ENCODE measurements at places on chromosomes 1 and 21.

DNA sequence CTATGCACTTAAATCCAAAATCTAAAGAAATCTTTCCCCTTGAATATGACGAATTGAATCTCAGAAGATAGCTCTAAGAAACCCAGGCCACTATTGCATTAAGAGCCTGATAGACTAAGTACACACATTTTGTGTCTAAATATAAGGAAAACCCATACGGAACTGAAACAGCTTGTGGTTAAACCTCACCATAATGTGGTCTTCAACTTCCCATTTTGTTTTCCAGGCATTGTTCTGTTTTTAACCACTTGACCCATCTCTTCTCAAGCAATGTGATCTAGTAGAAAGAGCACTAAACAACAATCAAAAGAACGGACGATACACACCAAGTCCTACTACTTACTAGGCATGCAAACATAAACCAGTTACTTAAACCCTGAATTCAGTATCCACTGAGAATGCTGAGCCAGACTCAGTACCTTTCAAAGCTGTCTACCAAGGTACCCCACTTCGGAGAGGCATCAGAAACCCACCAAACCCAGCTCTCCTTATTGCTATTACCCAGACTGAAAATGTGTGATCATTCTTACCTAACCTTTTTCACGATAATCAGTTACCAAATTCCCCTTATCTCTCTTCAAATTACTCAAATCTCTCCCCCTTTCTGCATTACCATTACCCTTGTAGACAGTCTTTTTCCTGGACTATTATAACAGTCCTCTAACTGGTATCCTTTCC, 12.8 kb downstream of the OTUD7B start:
- no peak for DNase-seq

GRCh38 chr1:156150333-156151011, 2.9 kb upstream of the SEMA4A start:
- no peak for DNase-seq

GRCh38 chr1:81912383-81912782, 111.6 kb downstream of the ADGRL2 start:
- DNase-seq = no peak

DNA sequence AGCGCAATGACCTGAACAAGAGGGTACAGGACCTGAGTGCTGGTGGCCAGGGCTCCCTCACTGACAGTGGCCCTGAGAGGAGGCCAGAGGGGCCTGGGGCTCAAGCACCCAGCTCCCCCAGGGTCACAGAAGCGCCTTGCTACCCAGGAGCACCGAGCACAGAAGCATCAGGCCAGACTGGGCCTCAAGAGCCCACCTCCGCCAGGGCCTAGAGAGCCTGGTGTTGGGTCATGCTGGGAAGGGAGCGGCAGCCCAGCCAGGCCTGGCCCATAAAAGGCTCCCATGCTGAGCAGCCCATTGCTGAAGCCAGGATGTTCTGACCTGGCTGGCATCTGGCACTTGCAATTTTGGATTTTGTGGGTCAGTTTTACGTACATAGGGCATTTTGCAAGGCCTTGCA, 5.4 kb upstream of the CCDC28B start:
- DNase-seq = no peak

DNA sequence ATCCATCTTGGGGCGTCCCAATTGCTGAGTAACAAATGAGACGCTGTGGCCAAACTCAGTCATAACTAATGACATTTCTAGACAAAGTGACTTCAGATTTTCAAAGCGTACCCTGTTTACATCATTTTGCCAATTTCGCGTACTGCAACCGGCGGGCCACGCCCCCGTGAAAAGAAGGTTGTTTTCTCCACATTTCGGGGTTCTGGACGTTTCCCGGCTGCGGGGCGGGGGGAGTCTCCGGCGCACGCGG, 282 bp upstream of the SOD1 start:
- DNase-seq = no peak

DNA sequence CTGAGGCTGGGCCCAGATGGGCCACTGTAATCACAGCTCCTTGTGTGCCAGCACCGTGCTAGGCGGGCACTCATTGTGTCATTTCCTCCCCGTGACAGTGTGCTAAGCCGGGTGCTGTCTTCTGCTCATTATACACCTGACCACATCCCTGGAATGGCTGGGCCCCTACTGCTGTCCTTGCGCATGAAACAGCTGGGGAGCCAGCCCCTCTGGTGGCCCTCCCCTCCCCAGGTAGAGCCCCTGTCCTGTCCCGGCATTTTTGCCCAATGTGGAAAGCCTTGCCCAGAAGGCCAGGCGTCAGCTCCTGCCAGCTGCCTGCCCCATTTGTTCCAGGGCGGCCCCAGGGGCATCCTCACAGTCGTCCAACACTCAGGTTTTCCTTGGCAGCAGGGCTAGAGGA, 107.4 kb upstream of the CASZ1 start:
- DNase-seq = no peak

GRCh38 chr1:235404190-235404589, 37.0 kb downstream of the TBCE start:
- no peak for DNase-seq

- DNase-seq = no peak
These were observed 9.7 kb upstream of the IGFN1 start for GRCh38 chr1:201180901-201181300.

DNA sequence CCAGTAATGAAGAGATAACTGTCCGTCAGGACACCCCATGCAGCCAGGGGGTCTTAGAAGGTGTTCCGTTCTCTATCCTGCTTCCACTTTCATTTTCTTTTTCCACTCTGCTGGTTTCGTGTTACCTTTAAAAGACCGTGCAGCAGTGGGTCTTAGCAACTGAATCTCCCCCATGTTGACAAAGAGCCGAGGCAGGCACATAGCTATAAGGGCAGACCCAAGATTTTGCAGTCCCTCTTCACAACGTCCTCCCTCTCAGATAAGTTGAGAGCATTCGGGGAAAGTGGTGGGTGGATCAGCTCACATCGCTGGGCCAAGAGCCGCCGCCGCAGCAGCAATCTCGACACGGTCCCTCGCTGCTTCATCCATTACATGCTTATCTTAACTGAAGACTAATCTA, 355.5 kb downstream of the LMO4 start:
- DNase-seq = no peak

DNA sequence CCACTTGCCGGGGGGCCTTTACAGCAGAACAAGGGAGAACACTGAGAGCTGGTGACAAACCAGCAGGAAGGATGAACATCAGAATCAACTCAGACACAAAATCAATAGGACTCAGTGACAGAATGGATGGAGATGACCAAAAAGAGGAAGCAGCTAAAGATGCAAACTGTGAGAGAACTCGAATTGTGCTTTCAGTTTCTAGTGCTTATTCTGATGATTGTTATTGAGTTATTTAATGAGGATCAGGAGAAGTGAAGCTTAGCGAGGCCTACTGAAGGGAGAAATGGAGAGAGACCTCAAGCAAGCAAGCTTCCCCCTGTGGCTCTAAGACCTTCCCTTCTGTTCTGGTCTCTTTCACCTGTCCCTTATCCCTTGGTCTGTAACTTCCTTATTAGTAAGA, 30.3 kb upstream of the TMEM125 start:
- no peak for DNase-seq

DNA sequence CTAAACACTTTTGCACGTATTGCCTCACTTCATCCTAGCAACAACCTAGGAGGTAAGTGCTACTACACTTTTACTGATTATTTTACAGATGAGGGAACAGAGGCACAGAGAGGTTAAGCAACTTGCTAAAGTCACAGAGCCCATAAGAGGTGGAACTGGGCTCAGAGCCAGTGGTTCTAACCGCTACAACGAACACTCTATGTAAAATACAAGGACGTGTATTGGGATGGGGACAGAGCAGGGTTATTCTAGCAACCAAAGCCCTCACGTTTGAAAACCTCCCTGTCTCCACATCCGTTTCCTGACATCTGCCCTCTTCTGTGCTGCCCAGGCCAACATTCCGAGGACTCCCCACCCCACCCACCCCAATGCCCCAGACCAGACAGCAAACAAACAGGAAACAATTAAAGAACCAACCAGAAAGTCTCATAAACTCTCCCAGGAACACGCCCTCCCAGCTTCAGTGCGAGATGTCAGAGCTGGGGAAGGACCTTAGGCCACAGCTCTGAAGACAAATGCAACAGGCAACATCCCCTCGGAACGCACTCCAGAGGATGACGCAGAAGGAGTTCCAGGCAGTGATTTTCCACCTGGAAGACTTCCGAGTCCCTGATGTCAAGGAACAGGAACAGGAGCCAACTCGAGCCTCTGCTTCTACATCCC, 41.1 kb downstream of the GLIS1 start:
- no peak for DNase-seq

DNA sequence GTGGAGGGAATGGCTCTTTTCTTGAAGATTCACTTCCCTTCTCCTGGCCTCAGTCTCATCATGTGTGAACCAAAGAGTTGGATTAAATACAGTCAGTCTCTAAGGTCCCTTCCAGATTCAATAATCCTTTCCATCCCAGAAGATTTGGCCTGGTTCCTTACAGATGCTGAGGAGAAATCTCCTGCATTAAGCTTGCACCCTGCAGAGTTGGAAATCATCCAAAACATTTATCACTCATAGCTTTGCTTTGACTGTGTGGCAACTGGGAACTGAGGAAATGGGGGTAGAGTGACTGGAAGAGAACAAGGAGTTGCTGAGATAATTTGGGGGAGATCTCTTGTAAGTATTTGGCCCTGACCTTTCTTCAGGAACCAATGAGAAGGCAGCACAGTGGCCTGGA, 220.5 kb upstream of the SGIP1 start:
- no peak for DNase-seq

GRCh38 chr1:119767486-119767885, 1.2 kb downstream of the HMGCS2 start:
- no peak for DNase-seq

GRCh38 chr1:205225901-205226765, 1.6 kb upstream of the TMCC2 start:
- no peak for DNase-seq

DNA sequence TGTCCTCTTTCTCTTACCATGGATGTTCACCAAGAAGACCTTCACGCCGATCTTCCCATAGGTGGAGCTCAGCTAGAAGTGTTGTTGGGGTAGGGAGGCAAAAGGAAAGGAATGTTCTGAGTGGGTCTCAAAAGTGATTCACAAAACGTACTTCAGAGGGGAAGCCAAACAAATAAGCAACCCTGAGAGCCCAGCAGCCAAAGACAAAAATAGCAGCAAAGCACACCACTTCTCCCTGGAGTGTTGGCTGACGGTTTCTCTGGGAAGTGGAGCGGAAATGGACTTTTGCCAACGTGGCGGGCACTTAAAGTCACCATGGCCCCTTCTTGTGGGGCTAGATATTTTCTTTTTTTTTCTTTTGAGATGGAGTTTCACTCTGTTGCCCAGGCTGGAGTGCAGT, 23.1 kb downstream of the SLC26A9 start:
- no peak for DNase-seq

GRCh38 chr1:21639594-21640041, 29.5 kb downstream of the RAP1GAP start:
- no peak for DNase-seq

DNA sequence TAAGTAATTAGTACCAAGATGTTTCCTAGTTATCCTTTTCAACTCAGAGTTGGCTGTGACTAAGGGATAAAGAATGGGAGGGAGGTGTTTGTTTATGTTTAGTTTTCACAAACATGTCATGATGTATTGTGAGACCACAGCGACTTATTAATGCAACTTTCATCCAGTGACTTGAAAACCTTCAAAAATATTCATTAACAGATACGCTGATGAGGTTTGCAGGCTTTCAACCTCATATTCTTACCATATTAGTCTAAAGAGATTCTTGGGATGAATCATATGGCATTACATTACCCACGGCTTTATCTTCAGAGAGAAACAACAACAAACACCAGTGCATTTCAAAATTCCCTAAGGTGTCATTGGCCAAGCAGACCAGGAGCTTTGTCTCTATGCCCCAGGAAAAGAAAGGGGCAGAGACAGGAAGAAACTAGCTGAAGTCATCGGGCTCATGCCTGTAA, 36.4 kb downstream of the PALMD start:
- no peak for DNase-seq

DNA sequence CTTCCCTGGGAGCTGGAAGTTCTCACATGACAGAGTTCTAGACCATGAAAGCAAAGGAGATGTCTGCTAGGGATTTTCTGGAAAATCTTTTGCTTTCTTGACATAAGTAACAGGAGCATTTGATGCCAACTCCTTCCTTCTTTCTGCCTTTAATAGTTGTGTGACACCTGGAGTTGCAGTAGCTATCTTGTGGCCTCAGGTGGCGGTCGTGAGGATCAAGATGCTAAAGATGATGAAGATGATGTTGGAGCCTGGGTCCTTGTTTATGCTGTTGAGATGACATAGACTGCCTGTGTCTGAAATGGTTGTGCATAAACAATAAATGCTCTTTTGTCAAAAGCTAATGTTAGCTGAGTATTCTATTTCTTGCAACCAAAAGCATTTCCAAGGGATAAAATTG, 32.7 kb upstream of the KIRREL1 start:
- no peak for DNase-seq

DNA sequence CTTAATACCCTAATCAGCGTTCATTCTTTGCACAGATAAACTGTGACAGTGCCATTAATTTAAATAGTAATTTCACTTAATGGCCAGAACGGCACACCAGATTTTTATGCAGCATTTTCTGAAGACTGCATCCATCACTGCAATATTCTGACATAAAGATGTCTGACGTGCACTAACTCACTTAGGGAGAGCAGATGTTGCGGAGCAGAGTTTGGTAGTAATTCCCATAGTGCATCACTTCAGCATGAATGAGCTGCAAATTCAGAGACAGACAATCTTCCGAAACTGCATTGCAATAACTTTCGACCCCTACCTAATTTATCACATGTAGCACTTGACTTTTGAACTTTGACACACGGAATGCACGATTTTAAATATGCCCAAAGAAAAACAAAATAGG, 225.3 kb downstream of the KCTD3 start:
- DNase-seq = no peak

- DNase-seq = no peak
These were observed 580 bp upstream of the BLACAT1 start for GRCh38 chr1:205456383-205456867.

DNA sequence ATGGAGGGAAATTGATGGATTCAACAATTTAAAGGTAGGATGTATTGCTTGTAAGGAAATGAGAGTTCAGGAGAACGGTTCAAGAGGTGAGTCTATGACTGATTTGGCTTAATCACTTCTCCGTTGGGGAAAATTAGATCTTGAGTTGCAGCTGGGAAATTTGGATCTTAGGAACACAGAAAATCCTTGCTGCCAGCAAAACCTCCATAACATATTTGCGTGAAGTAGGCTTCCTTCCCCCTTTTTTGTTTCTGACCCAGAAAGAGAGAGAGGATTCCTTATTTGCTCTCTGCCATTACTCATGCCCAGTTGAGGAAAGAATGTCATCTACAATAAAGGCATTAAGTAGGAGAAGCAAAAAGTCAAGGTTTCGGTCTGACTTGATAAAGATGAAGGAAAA, 73.5 kb upstream of the PDC start:
- no peak for DNase-seq

- no peak for DNase-seq
These were observed 86.5 kb downstream of the PSMG1 start for GRCh38 chr21:39096754-39097153.

Measured in ACHN (cell line).